Esophagus (tissue), 2 donors: ENCODE measurements at places on chromosomes 4 and X. TPM values are rescaled to one million over a fixed set of nuclear protein-coding genes. Genes with fewer than 3 reads are reported as not detected.

RBMX2 gene
- polyA plus RNA-seq = 13.0 TPM

HHIP gene
- polyA plus RNA-seq = not detected

CT45A8 gene
- polyA plus RNA-seq = not detected

SLC49A3 gene
- 7.2 TPM for polyA plus RNA-seq

ASB12 gene
- 0.18 TPM for polyA plus RNA-seq

NPY1R gene
- 0.42 TPM for polyA plus RNA-seq

STARD8 gene
- 0.75 TPM for polyA plus RNA-seq

GLRA3 gene
- polyA plus RNA-seq = not detected

DCAF12L2 gene
- polyA plus RNA-seq = 0.02 TPM

PPEF2 gene
- not detected for polyA plus RNA-seq

OSTC gene
- polyA plus RNA-seq = 62.9 TPM

UCHL1 gene
- polyA plus RNA-seq = 1.7 TPM

DCAF12L1 gene
- polyA plus RNA-seq = not detected

PABPC1L2A gene
- not detected for polyA plus RNA-seq

CT45A10 gene
- polyA plus RNA-seq = not detected

GYPE gene
- not detected for polyA plus RNA-seq

HAUS7 gene
- polyA plus RNA-seq = 27.1 TPM

NDUFC1 gene
- polyA plus RNA-seq = 79.0 TPM

AVPR2 gene
- 0.68 TPM for polyA plus RNA-seq

FHL1 gene
- 70.7 TPM for polyA plus RNA-seq

TXLNG gene
- 7.3 TPM for polyA plus RNA-seq

SCD5 gene
- polyA plus RNA-seq = 2.5 TPM

SOX3 gene
- polyA plus RNA-seq = not detected

GSX2 gene
- not detected for polyA plus RNA-seq

GLOD5 gene
- 0.26 TPM for polyA plus RNA-seq

SYTL4 gene
- polyA plus RNA-seq = 6.7 TPM

BANK1 gene
- 0.16 TPM for polyA plus RNA-seq

APLN gene
- 0.31 TPM for polyA plus RNA-seq

RENBP gene
- polyA plus RNA-seq = 1.4 TPM

TLR6 gene
- 0.20 TPM for polyA plus RNA-seq

SHROOM4 gene
- 1.6 TPM for polyA plus RNA-seq
